Epithelial cell of esophagus (primary cell): ENCODE measurements at places on chromosomes 7 and 10.

GRCh38 chr7:16668049-16668858, 22.3 kb downstream of the BZW2 start:
- peak; percentile 100 for DNase-seq

DNA sequence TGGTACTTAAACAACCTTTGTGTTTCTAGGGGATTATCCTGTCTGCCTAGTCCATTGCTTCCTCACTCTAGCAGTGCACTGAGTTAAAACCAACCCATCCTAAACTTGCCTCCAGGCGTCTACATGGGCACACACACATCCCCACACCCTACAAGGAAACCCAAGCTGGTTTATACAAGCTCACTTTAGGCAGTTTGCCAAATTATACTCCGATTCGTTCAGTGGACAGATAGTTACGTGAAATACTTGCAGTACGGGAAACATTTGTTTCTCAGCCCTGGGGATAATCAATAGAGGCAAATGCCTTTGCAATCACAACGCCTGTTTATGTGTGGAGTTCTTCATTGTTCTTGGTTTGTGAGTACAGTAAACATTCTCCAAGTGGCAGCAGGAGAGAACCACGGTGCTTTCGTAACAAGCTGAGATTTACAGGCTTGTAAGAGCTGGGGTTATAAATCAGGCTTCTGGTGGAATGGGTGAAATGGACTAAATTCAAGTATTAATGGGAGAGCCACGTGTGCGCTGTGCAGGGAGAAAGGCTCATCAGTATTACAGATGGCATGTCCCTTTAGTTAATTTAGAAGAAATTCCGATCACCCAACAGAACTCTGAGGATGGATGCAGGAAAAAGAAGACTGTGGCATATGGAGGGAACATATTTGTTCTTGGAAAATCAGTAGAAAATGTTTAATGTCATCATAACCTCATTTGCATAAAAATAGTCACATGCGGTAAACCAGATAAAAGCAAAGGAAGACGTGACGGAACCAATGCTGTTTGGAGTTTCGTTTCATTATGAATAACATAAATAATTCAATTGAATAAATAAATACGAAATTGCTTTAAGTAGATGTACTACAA, 217.1 kb downstream of the GALNT17 start:
- peak; percentile 28 for DNase-seq

DNA sequence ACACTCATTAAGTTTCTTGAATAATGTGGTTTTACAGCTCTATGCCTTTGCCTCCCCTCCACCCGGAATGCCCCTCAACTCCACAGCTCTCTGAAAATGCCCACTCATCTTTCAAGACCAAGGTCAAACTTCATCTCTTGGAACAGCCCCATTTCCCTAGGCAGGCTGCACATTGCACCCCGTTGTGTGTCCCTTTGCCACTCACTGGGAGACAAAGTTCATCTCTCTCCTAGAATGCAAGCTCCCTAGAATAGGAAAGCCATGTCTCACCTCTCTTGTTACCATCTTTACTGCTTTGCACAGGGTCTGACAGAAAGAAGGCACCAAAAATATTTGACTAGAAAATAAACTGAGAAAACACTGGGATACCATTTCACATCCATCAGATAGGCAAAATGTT, 33.3 kb downstream of the UBE2H start:
- DNase-seq: no peak

GRCh38 chr7:135597926-135598305, 40.2 kb downstream of the NUP205 start:
- no peak for DNase-seq

GRCh38 chr7:151838861-151839381, 38.0 kb downstream of the PRKAG2 start:
- peak; percentile 31 for DNase-seq
